ENCODE measurements at places on chromosomes 12 and 14. TPM values are rescaled to one million over a fixed set of nuclear protein-coding genes. Genes with fewer than 3 reads are reported as not detected.

BDKRB1 gene
- total RNA-seq = 5.3 TPM

GRCh38 chr12:28870839-28871440, 278.1 kb upstream of the FAR2 start:
- DNase-seq = no peak

FAIM2 gene
- total RNA-seq = 0.65 TPM

DNA sequence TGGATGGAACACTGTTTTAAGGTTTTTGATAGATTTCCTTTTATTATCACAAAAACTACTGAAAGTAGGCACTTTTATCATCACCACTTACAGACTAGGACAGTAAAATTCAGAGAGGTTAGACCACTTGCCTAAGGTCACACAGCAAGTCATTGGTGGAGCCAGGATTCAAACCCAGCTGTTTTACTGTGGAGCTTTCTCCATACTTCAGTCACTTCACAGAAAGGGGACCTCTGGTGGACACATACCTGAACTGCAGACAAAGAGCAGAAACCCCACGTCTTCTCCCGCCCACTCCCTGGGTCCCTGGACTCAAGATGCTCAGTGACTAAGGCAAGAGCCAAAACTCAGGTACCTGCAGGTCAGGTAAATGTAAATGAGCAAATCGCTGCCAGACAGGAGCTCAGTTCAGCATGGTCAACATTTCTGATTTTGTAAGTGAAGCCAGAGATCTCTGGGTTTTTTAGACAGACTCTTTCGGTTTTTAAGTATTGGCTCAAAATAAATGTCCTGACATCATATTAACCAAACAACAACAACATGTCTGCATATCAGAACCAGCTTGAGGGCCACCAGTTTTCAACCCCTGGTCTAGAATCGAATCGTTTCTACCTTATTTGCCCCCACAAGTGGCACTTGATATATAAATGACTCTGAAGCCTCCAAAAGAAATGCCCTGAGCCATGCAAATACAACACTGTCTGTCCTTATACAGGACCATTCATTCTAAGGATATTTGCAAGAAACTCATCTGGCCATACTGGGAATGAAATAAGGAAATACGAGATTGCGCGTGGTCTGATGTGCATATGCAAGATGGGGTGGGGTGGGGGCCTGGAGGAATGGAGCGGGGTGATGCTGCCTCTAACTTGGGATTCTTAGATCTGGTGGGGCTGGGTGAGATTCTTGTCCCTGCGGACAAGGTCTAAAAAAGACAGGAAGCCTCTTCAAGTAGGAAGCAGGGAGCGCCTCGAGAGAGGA, 110.9 kb downstream of the KSR2 start:
- no peak for DNase-seq
